Activated CD4-positive, alpha-beta memory T cell treated with anti-CD3 and anti-CD28 coated beads, Interleukin-2, amount 10 ng/mL, durations not matched to agents 7 days and 5 days (primary cell): ENCODE measurements at places on chromosomes 3 and 15.
A peak's percentile ranks its signal among the peaks of the same experiment; 100 is the strongest.

- H3K27me3 ChIP-seq = no peaks in the 10 kb centered on the region
- H3K27ac ChIP-seq = peak overlapping the region; percentile 86
- DNase-seq = peak; percentile 36
- peaks cover 41% of the 10 kb centered on the region for H3K4me1 ChIP-seq
Measured at GRCh38 chr15:68208636-68209240, 3.6 kb upstream of the CALML4 start.

- no peaks in the 10 kb centered on the region for H3K27me3 ChIP-seq
- peak overlapping the region; percentile 98 for H3K27ac ChIP-seq
- H3K36me3 ChIP-seq = peaks cover 65% of the 10 kb centered on the region
Measured at GRCh38 chr3:9395570-9396300, 1.7 kb upstream of the SETD5 start.

DNA sequence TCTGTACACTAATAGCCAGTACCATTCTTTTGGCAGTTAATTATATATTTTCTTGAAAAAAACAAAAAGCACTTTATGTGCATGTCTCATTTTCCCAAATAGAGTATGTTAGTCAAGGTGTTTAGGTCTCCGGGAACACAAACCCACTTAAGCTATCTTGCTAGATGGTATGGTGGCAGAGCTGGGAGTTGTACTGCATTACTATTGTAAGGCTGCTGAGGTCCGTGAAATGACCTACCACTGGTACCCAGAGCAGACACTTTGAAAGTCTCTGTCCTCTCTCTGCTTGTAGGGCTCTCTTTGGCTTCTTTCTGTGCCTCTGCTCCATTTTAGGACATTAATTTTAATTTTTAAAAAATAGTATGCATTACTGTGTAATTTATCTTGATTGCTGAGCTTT, 8.8 kb downstream of the TMOD3 start:
- H3K4me1 ChIP-seq = peaks cover 78% of the 10 kb centered on the region
- H3K36me3 ChIP-seq = peaks cover 11% of the 10 kb centered on the region
- no peak for DNase-seq
- no peaks in the 10 kb centered on the region for H3K27me3 ChIP-seq
- no peak overlapping the region for H3K4me3 ChIP-seq

DNA sequence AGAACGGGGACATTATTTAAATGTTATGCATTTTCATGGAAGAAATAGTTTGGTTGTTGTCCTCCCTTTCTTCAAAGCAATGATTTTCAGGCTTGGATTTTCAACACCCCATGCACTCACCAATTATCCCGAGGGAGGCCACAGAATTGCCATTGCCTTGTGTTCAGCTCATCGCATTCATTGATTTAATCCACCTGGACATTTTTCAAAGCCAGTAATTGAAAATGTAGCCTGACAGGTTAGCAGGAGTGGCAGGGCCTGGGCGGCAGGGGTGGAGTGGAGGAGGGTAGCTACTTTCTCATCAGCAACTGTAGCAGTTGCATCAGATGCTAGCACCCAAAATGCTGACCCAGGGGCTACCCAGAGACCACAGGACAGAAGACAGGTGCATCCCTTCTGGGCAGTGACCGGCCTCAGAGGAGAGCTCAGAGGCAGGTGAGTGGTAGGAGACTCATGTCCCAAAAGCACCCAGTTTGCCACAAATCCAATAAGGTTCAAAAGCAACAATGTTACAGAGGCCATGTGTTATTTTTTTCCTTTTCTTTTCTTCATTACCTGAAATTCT, 242.4 kb downstream of the CD47 start:
- no peak overlapping the region for H3K27ac ChIP-seq
- no peak for DNase-seq
- peaks cover 11% of the 10 kb centered on the region for H3K4me1 ChIP-seq
- H3K4me3 ChIP-seq = no peak overlapping the region
- H3K36me3 ChIP-seq = no peaks in the 10 kb centered on the region

- no peaks in the 10 kb centered on the region for H3K4me1 ChIP-seq
- H3K27ac ChIP-seq = no peak overlapping the region
- no peak overlapping the region for H3K4me3 ChIP-seq
Measured at GRCh38 chr3:113847664-113848461, 9.3 kb downstream of the GRAMD1C start.

- DNase-seq = no peak
- no peak overlapping the region for H3K4me3 ChIP-seq
- H3K27ac ChIP-seq = no peak overlapping the region
- no peaks in the 10 kb centered on the region for H3K4me1 ChIP-seq
- no peaks in the 10 kb centered on the region for H3K27me3 ChIP-seq
Measured at GRCh38 chr15:88874684-88875083, 20.7 kb downstream of the HAPLN3 start.

DNA sequence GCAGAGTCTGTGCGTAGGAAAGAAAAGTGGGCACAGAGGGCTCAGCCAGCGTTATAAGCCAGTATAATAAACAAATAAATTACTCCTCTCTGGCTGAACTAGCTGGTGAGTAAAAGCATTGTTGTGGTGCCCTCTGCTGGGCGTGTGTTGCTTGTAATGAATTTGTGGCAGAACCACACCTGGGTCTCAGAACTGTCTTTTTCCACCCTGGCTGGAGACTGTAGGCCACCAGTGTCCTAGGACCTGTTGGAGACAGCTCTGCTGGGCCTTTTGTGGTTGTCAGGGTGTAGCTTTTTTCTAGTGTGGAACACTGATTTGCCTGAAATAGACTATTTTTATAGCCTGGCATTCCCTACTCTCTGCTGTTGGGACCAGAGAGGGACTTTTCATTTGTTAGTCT, 130.5 kb upstream of the EIF1B start:
- H3K27ac ChIP-seq = no peak overlapping the region
- H3K4me1 ChIP-seq = no peaks in the 10 kb centered on the region
- DNase-seq = peak; percentile 58
- H3K4me3 ChIP-seq = no peak overlapping the region

GRCh38 chr15:50107591-50108408, 11.2 kb downstream of the ATP8B4 start:
- peak; percentile 64 for DNase-seq
- H3K4me3 ChIP-seq = peak overlapping the region; percentile 42
- H3K27ac ChIP-seq = peak overlapping the region; percentile 91
- H3K4me1 ChIP-seq = peaks cover 89% of the 10 kb centered on the region
- H3K27me3 ChIP-seq = no peaks in the 10 kb centered on the region

DNA sequence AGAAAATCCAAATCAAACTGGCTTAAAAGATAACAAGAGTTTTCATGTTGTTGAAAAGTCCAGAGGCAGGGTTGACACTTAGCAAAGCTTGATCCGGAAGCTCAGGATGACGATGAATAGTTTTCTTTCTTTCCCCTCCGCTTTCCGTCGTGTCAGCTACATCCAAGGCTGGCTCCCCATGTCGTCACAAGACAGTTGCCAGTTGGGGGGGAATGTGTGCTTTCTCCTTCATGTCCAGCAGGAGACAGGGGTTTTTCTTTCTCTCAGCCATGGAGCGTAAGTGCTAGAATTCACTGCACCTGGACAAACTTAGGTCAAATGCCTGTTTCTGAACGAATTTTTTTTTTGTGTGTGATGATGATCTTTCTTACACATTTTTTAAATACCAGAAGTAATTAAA, 273.8 kb upstream of the RGMA start:
- no peak overlapping the region for H3K27ac ChIP-seq
- no peaks in the 10 kb centered on the region for H3K36me3 ChIP-seq
- H3K4me3 ChIP-seq = no peak overlapping the region
- DNase-seq = no peak

- no peaks in the 10 kb centered on the region for H3K36me3 ChIP-seq
- peaks cover 3% of the 10 kb centered on the region for H3K27me3 ChIP-seq
- no peaks in the 10 kb centered on the region for H3K4me1 ChIP-seq
- H3K27ac ChIP-seq = no peak overlapping the region
Measured at GRCh38 chr15:62476163-62476562, 311.1 kb upstream of the C2CD4B start.

GRCh38 chr15:56523521-56523920, 58.6 kb upstream of the MNS1 start:
- H3K27ac ChIP-seq = no peak overlapping the region
- H3K36me3 ChIP-seq = no peaks in the 10 kb centered on the region
- no peak for DNase-seq
- peaks cover 21% of the 10 kb centered on the region for H3K27me3 ChIP-seq

GRCh38 chr3:46393011-46393410, 13.9 kb downstream of the CCR5AS start:
- no peak for DNase-seq
- H3K36me3 ChIP-seq = no peaks in the 10 kb centered on the region
- no peak overlapping the region for H3K27ac ChIP-seq
- H3K27me3 ChIP-seq = peaks cover 12% of the 10 kb centered on the region
- peaks cover 23% of the 10 kb centered on the region for H3K4me1 ChIP-seq

GRCh38 chr3:108157273-108157672, 65.0 kb downstream of the IFT57 start:
- H3K4me1 ChIP-seq = peaks cover 7% of the 10 kb centered on the region
- H3K27me3 ChIP-seq = no peaks in the 10 kb centered on the region
- H3K4me3 ChIP-seq = no peak overlapping the region
- no peak overlapping the region for H3K27ac ChIP-seq
- H3K36me3 ChIP-seq = no peaks in the 10 kb centered on the region

DNA sequence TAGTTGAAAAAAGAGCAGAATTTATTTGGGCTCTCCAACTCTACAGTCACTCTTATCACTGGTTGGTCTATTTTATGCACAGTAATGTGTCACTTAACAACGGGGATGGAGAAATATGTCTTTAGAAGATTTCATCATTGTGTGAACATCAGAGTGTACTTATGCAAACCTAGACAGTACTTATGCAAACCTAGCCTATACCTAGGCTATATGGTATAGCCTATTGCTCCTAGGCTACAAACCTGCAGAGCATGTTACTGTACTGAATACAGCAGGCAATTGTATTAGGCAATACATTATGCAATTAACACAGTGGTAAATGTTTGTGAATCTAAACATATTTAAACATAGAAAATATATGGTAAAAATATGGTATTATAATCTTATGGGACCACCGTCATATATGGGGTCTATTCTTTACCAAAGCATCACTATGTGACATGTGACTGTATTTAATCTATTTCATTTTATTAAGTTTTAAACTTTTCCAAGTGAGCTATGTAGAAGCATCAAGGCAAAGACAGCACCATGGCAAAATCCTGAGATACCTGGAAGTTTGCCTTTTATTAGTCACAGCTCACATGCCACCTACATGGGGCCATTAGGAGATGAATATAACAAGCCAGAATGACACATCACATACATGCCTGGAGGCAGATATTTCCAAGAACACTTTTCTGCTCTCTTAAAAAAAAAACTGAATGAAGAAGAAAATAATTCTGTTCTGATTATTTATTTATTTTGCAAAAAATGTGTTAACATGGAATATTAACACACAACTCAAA, 537.4 kb downstream of the TUSC7 start:
- no peak overlapping the region for H3K4me3 ChIP-seq
- no peak overlapping the region for H3K27ac ChIP-seq
- no peak for DNase-seq
- no peaks in the 10 kb centered on the region for H3K27me3 ChIP-seq
- no peaks in the 10 kb centered on the region for H3K4me1 ChIP-seq

GRCh38 chr15:75045332-75046015, 22.1 kb downstream of the PPCDC start:
- peak overlapping the region; percentile 74 for H3K4me3 ChIP-seq
- peaks cover 56% of the 10 kb centered on the region for H3K36me3 ChIP-seq
- DNase-seq = no peak
- H3K27me3 ChIP-seq = no peaks in the 10 kb centered on the region

GRCh38 chr15:68979816-68980215, 34.7 kb upstream of the NOX5 start:
- peaks cover 4% of the 10 kb centered on the region for H3K27me3 ChIP-seq
- H3K27ac ChIP-seq = no peak overlapping the region
- no peak overlapping the region for H3K4me3 ChIP-seq
- H3K4me1 ChIP-seq = no peaks in the 10 kb centered on the region

- H3K4me3 ChIP-seq = no peak overlapping the region
- H3K27ac ChIP-seq = no peak overlapping the region
- DNase-seq = no peak
- H3K27me3 ChIP-seq = no peaks in the 10 kb centered on the region
Measured at GRCh38 chr15:52428297-52428696, 100.4 kb downstream of the MYO5A start.

GRCh38 chr15:59148153-59148833, 43.3 kb downstream of the CCNB2 start:
- no peaks in the 10 kb centered on the region for H3K4me1 ChIP-seq
- no peaks in the 10 kb centered on the region for H3K27me3 ChIP-seq
- H3K27ac ChIP-seq = no peak overlapping the region
- no peak overlapping the region for H3K4me3 ChIP-seq
- H3K36me3 ChIP-seq = peaks cover 9% of the 10 kb centered on the region
- no peak for DNase-seq

- no peaks in the 10 kb centered on the region for H3K36me3 ChIP-seq
- DNase-seq = no peak
- H3K4me3 ChIP-seq = no peak overlapping the region
- H3K27ac ChIP-seq = no peak overlapping the region
Measured at GRCh38 chr3:72065872-72066641, 281.1 kb upstream of the PROK2 start.

GRCh38 chr3:23320586-23321570, 117.8 kb downstream of the UBE2E2 start:
- no peaks in the 10 kb centered on the region for H3K4me1 ChIP-seq
- H3K4me3 ChIP-seq = no peak overlapping the region
- DNase-seq = no peak
- H3K27ac ChIP-seq = no peak overlapping the region
- no peaks in the 10 kb centered on the region for H3K36me3 ChIP-seq
